ENCODE measurements at places on chromosomes 5 and 9.

DNA sequence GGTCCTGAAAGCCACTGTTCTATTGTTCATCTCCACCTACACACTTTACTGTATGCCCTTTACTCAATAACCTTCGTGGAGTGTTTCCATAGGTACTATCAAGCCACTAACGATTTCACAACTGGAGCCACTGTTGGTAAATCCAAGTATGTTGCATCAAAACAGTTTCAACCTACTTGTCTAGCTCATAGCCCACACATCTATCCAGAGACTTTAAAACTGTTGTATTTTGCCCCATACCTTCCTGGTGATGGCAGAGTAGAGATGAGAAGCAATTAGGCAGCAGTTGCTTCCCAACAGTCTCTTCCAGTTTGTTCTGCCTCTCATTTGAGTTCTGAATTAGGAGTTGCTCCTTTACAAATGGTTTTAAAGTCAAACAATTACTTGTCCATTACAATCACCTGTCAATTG is 607 bp downstream of the FAXDC2 start:
- DNase-seq: no peak

GRCh38 chr9:113375057-113376023 is 1.4 kb downstream of the HDHD3 start:
- no peak for DNase-seq

GRCh38 chr9:87109231-87109631 is 161.9 kb upstream of the GAS1 start:
- DNase-seq: no peak

GRCh38 chr5:32712481-32713360 is 1.6 kb downstream of the NPR3 start:
- no peak for DNase-seq

GRCh38 chr9:36632892-36633291 is 60.2 kb downstream of the MELK start:
- no peak for DNase-seq

DNA sequence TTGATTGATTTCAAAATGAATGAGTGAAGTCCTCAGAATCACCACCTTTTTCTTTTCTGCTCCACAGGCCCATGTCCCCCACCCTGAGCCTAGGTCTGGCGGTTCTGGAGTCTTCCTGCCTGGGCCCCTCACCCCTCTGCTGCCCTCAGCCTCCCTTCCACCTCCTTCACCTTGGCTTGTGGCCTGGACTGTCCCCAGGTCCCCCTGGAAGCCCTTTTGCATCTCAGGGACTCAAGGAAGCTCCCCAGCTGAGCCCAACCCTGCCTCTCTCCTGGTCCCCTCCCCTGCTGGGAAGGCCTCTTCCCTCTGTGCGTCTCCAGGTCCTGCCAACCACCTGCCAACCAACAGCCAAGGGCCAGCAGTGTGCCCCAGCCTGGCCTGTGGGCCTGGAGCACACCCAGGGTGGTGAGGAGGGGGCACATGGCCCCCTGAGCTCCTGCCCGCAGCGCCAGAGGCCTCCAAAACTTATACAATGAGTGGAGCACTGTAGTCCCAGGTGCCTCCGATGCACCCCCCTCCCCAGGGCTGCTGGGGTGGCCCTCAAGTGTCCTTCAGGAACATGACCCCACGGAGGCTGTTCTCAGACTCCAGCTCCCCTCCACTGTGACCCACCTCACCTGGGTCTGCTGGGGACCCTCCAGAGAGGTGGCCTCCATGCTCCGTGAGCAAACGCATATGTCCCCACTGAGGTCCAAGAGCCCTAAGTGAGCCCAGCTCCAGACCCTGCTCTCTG is 20.3 kb downstream of the GLT6D1 start:
- no peak for DNase-seq

DNA sequence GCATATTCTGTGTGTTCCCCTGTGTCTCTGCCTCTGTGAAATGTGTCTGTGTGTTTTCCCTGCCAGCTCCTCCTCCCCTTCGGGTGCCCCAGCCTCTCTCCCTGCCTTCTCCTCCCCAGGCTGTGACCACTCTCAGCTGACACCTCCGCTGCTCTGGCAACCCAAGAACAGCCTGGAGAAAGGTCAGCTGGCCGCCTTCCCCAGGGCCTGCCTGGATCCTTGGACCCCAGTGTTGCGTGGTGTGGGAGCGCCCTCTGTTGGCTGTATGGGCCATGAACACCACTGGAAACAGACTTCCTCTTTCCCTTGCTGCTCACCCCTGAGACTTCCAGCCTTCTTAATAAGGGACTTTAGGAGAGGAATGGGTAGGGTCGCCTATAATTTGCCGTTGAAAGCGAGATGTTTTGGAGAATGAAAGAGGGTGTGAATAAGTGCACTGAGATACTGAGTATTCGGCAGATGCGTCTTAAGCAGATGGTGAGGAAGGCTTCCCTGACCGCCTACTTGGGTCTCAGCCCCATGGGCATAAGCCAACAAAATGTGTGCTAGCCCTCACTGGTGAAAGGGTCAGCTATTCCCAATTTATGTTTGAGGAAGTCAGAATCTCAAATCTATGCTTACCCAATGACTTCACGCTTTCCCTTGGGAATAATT is 114.9 kb upstream of the TRIM32 start:
- peak; percentile 65 for DNase-seq

All from nucleus accumbens (tissue), 56 donors.